ENCODE measurements at places on chromosomes 3 and 15.

- no peak for DNase-seq
Measured at GRCh38 chr3:156189927-156190326, 69.5 kb downstream of the KCNAB1 start.

DNA sequence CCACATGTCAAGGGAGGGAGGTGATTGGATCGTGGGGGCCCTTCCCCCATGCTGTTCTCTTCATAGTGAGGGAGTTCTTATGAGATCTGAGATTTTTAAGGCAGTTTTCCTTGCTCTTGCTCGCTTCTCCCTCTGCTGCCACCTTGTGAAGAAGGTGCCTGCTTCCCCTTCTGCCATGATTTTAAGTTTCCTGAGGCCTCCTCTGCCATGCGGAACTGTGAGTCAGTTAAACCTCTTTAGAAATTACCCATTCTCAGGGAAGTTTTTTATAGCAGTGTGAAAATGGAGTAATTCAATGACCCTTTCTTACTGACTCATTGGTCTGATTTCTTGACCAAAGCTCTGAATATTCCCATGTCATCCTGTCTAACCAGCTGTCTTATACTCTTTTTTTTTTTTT is 484.4 kb upstream of the TPRG1 start:
- DNase-seq = peak; percentile 93

DNA sequence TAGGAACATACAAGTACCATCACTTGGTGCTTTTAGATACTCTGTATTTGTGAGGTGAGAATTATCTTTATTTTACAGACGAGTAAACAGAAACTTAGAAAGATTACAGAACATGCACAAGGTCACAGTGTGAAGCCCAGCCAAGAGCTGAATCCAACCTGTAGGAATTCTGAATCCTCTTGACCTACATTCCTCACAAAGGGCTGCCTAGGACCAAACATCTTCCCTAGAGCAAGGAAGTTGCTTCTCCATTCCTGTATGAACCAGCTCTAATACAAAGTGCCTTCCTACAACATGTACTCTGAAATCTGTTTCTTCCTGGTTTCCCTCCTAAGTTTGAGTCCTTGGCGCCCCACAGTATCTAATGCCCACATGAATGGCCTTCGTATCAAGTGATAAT is 2.9 kb downstream of the HDGFL3 start:
- DNase-seq = no peak

GRCh38 chr3:52775877-52776276 is 1.5 kb upstream of the ITIH1 start:
- DNase-seq = no peak

- no peak for DNase-seq
Measured at GRCh38 chr3:62749657-62750056, 125.6 kb downstream of the CADPS start.

DNA sequence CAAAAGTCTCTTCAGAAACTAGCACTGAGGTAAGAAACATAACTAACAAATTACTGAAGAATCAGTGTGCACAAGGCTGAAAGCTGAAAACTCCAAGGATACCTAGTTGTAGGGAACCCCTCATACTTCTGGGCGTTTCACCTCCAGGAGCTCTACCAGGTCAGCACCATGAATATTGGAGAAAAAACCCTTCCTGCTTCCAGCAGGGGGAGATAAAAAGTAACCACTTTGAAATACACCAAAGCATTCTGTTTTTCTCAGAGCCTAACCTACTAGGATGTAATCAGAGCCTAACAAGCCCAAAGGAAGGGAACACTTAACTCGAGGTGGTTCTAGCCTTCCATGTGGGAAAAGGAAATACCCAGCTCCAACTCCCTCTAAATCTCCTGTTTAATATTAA is 175.8 kb upstream of the MME start:
- peak; percentile 64 for DNase-seq
